Right renal cortex interstitium (tissue), 3 donors: ENCODE measurements at places on chromosomes 11 and 22.

GRCh38 chr11:16151138-16151537, 205.2 kb downstream of the SOX6 start:
- no peak for DNase-seq

GRCh38 chr11:130635937-130636630, 187.6 kb downstream of the ADAMTS15 start:
- no peak for DNase-seq

GRCh38 chr11:72519220-72519881, 85.0 kb upstream of the CLPB start:
- DNase-seq, result no peak

- no peak for DNase-seq
Observed at GRCh38 chr11:78573681-78574080, 983 bp downstream of the NARS2 start.
